Smooth muscle cell of the brain vasculature (primary cell): ENCODE measurements at places on chromosomes 7 and 10.

DNA sequence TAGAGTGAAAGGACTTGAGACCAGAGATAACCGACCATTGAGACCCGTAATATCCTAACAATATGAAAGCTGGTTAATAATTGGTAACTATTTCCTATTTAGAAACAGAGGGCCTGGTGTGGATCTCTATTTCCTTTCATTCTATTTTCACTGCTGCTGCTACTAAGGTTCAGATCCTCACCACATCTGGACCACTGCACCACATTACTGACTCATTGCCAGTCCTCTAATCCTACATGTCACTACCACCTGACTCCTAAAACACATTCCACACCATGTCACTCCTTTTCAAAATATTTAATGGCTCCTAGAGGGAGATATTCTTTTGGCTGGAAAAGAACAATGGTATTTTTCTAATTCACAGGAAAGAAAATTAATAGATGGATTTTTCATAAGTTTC lies 6.4 kb downstream of the USP54 start:
- DNase-seq: no peak

DNA sequence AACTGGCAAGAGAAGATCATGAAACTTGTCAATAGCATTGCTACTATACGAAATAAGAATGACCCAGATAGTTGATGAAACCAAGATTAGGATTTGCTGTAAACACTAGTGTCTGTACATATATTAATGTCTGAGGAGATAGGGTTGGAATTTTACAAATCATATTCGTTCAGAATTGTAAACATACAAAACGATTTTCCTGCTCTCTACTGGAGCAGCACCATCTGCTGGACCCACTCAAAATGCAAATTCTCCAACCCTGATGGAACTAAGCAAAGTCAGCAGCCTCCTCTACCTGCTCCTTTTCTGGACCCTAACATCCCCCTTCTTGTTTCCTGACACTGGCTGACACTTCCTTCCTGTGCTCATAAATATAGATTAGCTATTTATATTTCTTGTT lies 29.4 kb upstream of the SGMS1 start:
- DNase-seq: no peak

GRCh38 chr7:159012353-159013069 lies 132.2 kb downstream of the VIPR2 start:
- DNase-seq: no peak

GRCh38 chr7:68833422-68833821 lies 764.9 kb upstream of the AUTS2 start:
- DNase-seq: no peak

- no peak for DNase-seq
Observed at GRCh38 chr7:129436335-129436923, 2.2 kb downstream of the STRIP2 start.

DNA sequence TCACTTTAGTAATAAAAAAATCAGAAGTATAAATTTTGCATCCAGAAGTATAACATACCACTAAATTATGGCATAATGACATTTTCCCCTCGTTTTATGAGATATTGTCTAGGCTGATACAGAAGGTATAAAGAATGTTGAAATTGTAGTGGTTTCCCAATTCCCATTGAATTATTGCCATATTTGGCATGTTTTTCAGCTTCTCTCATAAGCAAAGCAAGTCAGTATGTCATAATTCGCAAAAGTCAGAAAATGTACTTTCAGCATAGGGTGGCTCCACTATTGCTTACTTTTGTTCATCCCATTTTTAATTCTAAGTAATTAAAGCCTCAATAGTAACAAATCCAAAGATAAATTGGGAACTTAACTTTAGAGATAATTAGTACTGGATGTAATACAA lies 19.7 kb upstream of the PTPRZ1 start:
- no peak for DNase-seq

DNA sequence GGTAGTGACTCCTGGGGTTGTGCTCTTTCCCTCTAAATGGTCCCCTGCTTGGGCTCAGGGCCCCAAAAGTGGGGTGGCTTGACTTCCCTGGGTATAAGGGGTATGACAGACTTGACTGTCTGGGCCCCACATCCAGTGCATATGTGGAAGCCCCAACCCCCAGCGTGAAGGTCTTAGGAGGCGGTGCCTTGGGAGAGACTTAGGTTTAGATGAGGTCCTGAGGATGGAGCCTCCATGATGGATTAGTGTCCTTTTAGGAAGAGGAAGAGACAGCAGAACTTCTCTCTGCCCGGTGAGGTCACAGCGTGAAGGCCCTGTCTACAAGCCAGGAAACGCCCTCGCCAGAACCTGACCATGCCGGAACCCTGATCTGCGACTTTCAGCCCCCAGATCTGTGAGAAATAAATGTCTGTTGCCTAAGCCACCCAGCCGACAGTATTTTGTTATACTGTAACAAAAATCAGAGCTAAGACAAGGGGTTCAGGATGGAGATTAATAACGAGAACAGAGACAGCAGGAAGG lies 23.8 kb downstream of the PODXL start:
- DNase-seq: no peak

DNA sequence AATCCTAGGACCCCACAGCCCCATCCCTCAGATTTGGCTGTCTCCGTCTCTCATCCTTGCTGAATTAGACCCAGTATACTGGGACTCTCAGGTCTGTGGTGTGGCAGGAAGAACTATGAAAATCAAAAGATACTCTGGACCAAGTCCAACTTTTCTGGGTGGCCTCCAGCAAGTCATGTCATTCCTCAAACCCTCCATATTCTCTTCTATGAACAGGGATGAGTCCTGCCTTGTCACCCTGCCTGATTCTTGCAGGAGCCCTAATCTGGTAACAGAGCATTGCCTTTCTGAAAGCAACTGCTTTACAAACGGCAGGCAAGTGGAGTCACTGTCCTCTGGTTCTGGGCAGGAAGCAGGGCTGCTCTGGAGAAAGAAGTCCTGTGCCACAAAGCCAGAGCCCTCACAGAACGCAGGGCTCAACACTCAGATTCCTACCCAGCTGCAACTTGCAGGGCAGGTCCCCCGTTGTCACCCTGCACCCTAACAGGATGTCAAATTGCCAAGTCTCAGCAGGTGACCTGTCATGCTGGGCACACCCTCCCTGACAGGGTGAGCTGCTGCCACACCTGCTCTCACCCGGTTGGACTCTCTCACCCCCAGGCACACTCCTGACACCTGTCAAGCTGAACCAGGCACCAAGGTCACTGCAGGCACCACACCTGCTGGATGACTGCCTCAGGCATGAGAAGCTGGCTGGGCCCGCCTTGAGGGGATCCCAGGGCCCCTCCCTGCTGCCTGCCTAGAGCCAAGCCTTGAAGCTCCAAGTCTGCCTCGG lies 227.7 kb downstream of the KCNMA1 start:
- no peak for DNase-seq

DNA sequence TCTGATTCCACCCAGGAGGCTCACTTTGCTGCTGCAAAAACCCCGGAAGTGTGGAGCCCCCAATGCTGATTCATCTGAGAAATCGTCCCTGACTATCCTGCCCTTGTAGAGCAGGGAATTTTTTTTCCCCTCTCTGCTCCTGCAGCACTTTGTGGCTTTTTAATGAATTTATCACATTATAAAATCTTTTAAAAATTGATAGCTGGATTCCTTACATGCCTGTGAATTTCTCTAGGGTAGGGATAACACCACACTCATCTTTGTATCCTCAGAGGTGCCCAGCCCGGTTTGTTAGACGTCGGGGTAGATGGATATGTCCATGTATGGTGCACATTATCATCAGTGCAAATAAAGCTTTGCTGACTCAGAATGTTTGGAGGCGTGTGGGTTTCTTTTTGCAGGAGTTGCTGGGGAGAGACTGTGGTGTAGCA lies 185.7 kb downstream of the STK31 start:
- no peak for DNase-seq

DNA sequence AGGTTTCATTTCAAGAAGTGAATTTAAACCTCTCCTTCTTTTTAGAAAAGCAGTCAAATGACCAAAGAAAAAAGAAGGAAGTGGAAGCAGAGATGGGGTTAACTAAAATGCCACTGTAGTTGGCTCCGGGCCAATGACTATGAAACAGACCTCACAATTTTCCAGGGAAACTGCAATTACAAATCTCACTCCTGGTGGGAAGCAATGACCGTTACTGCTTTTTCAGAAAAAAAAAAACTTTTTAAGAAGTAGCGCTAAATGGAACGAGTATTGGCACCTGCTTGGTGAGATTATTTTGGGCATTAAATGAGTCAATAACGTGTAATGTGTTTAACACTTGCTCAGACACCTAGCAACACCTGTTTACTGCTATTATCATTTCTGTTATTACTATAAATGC lies 1.2 kb downstream of the SFRP4 start:
- no peak for DNase-seq

DNA sequence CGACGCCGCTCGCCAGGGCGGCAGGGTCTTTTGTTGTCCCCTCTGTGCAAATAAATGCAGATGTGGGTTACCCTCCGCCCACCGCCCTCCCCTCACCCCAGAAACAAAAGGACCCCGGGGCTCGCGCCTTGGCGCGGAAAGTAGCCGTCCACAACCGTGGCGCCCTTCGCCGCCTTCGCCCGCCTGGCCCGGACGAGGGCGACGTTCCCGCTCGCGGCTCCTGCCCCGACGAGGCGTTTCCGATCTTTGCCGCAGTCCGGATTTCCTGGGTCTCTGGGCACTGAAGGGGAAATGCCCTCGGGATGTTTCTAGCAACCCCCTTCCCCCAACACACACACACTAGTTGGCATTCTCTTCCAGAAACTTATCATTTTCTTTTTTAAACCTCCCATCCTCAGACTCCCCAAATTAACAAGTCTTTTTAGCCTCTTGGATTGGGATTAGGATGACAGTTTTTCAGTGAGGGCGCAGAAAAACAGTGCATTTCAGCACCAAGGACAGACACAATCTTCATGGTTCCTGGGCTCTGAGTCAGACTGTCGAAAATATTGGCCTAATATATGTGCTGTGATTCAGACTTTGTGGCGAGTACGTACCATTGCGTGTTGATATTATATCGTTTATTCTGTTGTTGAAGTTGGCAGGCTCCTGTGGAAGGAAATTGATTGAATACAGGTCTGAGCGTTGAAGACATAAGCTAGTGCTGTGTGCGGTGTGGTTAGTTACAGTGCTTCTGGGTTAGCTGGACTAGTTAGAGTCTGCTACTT lies 771 bp downstream of the PHYHIPL start:
- peak; percentile 51 for DNase-seq

- no peak for DNase-seq
Observed at GRCh38 chr7:139523968-139524815, 707 bp downstream of the CLEC2L start.

DNA sequence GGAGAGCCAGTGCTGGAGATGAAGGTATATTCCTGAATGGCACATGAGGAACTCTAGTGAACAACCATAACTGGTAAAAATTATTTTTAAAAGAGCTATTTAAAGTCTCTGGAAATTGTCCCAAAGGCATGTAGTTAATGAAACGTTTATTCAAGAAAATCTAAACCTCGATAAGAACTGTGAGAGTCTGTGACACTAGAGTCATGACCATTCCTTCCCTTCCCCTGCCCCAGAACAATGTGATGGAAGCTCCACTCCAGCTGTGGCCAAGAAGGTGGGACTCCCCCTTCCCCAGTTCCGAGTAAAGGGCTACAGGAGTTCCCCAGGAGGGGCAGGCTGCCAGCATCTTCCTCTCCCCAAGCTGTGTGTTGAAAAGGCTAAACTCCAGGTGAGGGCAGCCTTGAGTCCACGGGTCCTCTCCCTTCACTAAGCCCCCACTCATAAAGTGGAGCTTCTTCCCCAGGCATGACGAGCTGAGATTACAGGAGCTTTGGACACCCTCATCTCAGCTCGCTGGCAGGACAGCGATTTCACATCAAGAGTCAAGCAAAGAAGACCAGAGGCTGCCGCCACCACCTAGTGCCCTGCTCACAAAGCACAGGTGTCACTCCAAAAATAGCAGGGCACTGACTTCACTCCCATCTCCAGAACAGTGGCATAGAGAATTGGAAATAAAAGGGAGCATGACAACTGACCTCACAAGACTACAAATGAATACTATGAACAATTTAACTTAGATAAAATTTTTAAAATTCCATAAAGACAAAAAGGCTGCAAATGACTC lies 68.5 kb downstream of the NHLRC2 start:
- DNase-seq: no peak

DNA sequence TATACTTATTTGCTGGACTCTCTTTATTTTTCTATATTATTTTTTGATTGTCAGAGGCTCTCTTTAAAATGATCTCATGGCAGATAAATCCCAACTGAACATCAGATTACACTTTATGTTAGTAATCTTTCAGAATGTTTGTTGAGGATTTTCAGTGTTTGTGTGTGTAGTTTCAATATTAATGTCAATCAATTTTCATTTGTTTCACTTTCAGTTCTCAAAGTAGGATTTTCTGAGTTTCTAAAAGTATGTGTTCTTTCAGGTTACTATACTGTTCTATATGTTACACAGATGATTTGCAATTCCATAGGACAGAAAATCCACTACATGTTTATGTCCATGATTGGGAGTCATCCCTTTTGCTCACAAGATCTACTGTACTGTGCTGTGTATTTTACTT lies 311.9 kb upstream of the POT1 start:
- DNase-seq: no peak

DNA sequence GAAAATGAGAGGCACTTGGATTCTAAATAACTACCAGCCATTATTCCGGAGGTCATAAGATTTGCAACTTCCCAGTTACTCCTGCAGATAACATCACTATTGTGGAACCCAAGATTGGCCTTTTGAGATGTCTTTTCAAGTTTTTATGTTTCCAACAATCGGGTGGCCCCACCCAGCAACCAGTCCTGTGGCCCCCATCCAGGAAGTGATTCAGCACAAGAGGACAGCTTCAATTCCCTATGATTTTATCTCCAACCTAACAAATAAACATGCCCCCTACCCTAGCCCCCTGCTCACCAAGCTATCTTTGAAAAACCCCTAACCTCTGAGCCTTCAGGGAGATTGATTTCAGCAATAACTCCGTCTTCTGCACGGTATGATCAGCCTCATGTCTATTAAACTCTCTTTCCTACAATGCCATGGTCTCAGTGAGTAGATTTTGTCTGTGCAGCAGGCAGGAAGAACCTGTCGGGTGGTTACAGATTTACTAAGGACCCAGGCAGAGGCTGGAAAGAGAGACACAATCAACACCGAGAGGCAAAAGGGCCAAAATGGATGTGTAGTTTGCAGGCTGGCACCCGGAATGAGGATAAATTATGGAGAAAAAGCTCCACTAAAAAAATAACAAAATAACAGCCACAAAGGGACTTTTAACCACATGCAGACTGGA lies 83.9 kb upstream of the UNC5B start:
- no peak for DNase-seq

DNA sequence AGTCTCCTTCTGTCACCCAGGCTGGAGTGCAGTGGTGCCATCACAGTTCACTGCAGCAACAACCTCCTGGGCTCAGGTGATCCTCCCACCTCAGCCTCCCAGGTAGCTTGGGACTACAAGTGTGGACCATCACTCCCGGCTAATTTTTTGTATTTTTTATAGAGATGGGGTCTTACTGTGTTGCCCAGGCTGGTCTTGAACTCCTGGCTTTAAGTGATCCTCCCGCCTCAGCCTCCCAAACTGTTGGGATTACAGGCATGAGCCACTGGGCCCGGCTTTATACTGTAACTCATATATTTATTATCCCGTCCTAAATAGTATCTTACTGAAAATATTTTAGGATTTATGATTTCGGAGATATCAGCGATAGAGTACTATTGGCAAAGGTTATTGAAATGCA lies 10.9 kb downstream of the EIF4H start:
- DNase-seq: no peak
